ENCODE measurements at places on chromosomes 13 and 19.

DNA sequence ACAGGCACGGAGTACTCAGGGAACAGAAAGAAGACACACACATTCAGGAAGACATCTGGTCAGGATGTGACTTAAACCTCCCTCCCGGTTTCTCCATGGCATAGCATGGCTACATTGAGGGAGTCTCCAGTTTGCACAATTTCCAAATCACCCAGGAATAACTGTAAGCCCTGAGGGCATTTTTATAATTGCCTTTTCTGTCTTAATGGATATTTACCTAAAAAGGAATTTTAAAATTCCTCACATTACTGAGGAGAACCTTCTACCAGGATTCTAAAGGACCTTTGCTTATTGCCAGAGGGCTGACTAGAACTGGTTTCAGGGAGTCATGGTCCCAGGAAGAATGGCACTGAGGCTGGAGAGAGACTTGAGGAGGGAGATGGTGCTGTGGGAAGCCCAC, 21.4 kb downstream of the PEG3 start:
- DNase-seq: no peak

GRCh38 chr19:41748012-41748411, 7.3 kb upstream of the CEACAM6 start:
- DNase-seq: no peak

- no peak for DNase-seq
Measured at GRCh38 chr13:53197424-53197823, 168.8 kb downstream of the OLFM4 start.

DNA sequence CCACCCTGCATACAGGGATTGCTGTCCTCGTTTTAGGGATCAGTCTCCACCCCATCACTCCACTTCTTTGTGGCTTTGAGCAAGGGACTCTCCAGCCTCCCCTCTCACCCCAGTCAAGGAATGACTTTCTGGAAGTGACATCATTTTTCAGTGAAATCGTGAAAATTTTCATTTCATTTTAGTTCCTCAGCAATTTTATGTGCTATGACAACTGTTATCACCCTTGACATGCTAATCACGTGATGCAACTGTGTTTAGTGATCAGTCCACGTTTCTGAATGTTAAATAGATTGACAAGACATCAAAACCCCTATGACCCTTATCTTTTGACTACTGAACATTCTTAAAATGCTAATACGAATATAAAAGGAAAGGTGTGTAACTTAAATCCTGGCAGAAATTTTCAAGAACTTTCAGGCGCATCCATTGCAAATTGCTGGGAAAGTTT, 8.0 kb downstream of the C19orf81 start:
- DNase-seq: no peak

DNA sequence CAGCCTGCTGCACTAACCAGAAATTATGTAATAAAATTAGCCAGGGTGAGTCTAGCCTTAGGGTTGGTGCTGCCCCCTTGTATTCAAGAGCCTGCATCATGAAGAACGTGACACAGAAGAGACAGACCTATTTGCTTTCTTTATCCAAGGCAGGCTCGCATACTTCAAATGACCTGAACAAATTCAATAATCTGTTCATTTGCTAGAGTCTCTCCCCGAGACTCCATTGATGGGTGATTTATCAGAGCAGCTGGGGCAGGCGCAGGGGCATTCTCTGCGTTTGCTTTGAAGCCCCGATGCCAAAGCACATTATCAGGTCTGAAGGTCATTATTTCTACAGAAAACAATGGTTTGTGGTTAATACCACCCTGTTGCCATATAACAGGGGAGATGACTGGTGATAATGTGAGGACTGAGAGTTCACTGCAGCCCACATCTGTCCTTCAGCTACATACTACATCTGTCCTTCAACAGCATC, 520.3 kb downstream of the DIAPH3 start:
- DNase-seq: no peak

DNA sequence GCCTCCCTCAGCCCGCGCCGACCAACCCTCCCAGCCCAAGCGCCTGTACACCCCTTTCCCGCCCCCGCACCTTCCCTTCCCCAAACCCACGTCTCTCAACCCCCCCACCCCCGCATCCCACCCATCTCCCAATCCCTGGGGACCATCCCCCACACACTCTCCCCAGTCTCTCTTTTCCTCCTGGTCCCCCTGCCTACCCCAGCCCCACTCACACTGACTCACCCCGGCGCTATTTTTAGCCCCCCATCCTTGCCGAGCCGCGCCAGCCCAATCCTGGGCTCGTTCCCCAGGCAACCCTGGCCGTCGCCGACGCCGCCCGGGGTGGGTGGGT, 11.7 kb downstream of the CIC start:
- no peak for DNase-seq

DNA sequence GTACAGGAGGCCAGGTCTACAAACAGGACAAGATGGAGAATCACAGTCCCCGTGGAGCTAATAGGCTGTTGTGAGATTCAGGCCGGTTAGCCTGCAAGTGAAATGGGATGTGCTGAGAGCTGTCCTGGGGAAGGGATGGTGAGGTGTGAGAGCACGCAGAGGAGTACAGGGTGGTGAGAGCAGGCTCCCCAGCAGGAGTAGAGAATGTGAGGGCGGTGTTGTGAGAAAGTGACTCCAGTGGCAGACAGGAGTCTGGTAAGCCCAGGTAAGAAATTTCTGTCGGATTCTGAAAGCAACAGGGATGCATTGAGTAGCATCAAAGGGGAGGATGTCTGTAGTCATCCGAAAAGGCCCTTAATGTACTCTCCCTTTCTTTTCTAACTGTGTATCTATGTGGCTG, 50.7 kb upstream of the GPR183 start:
- no peak for DNase-seq

DNA sequence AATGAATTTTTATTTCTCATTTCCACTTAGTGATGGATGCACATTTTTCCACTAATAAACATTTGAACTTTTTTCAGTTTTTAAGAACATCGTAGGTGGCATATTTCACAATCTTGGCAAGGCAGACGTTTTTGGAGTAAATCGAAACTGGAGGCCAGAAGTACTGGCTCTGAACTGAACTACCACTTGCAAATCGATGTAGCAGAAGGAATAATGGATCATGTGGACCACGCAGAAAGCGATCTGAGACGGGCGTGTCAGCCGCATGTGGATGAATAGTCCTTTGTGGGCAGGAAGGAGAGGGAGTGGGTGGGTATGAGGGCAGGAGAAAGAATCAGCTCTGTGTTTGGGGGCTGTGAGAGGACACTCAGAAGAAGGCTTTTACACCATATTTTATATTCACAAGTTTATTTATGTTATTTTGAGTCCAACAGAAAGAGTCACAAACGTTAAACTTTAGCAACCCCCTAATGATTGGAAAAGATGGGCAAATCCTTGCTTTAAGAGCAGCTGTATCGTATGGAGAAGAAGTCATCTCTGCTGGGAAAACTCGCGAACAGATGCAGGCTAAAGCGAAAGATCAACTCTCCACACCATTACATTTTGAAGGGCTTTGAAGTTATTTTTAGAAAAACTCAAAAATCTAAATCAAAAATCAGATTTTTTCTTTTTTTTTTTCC, 90.5 kb downstream of the COL4A2 start:
- no peak for DNase-seq

- DNase-seq: no peak
Measured at GRCh38 chr19:50293263-50294004, 35.7 kb downstream of the KCNC3 start.

DNA sequence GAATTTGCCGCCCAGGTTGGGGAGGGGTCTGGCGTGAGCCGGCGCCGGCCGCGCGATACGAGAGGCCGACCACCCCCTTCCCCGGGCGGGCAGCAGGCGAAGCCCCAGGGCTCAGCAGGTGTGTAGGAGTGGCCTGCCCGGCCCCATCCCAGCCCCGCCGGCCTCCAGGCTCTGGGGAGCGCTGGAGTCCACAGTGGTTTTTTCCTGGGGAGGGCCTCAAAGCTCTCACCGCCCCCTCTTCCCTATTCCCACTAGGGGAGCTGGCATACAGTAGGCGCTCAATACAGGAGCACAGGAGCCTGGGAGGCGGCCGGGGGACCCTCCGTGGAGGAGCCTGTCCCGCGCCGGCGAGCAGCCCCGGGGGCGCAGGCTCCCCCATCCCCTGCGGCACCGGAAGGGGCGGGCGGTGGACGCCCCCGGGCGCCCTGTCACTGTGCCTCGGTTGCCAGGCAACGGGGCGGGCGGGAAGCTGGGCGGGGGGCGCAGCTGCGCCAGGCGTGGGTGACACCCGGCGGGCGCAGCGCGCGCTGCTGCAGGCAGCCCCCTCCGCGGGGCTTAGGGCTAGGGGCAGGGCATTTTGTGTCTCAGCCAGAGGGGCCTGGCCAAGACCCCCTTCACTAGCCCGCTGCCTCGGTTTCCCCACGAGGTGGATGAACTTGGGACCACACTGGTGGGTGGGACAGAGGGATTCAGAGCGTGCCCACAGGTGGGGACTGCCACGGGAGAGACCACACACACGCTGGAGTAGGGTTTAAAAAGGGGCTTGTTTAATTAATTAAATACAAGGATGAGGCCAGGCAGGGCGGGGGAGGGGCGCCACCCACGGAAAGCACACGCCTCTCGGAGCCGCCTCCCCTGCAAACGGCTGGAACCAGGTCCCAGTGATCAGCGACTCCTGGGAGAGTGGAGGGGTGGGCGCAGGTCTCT, 3.6 kb upstream of the REXO1 start:
- no peak for DNase-seq

DNA sequence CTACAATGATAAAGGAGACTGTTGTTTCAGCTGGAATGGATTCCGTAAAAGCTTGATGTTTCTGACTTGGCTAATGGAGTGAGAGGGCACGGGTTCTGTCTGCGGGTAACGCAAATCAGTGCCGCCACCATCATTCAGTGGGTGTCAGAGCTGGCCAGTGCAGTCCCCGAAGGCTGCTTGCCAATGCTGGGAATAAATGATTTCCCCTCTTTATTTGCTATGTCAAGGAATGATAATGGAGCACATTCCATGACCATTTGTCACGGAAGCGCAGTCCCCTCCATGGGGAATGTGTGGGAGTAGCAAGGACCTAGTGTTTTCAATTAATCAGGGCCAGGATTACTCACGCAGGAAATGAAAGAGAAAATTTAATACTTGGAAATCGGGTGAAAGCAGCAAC, 899.3 kb downstream of the UQCRFS1 start:
- DNase-seq: peak; percentile 72

- no peak for DNase-seq
Measured at GRCh38 chr19:1871630-1872029, 8.3 kb upstream of the KLF16 start.

GRCh38 chr13:46168783-46169182, 13.2 kb downstream of the LCP1 start:
- DNase-seq: no peak

DNA sequence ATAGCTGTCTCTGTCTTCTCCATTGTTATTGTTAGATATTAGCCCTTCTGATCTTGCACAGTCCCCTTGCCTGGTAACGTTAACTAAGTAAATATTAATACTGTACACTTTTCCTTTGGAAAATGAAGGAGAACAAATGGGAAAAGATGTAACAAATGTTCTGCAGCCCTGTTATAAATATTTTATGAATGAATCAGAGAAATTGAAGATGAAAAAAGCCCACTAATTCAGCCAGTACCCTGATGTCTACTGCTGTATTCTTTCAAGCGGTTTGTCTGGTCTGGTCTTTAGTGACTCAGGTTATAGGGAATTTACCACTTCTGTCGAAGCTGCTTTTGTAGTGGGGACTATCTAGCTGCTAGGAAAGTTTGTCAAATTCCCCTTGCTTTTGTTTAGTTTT, 121.0 kb downstream of the COG6 start:
- peak; percentile 22 for DNase-seq

- no peak for DNase-seq
Measured at GRCh38 chr13:26759249-26759906, 1.2 kb downstream of the GPR12 start.

GRCh38 chr19:15253061-15253460, 20.8 kb upstream of the EPHX3 start:
- no peak for DNase-seq

GRCh38 chr19:20247016-20247683, 80.1 kb downstream of the ZNF486 start:
- no peak for DNase-seq

GRCh38 chr13:43512221-43512620, 274.6 kb downstream of the ENOX1 start:
- no peak for DNase-seq

GRCh38 chr13:36105726-36106125, 25.5 kb downstream of the DCLK1 start:
- DNase-seq: no peak

DNA sequence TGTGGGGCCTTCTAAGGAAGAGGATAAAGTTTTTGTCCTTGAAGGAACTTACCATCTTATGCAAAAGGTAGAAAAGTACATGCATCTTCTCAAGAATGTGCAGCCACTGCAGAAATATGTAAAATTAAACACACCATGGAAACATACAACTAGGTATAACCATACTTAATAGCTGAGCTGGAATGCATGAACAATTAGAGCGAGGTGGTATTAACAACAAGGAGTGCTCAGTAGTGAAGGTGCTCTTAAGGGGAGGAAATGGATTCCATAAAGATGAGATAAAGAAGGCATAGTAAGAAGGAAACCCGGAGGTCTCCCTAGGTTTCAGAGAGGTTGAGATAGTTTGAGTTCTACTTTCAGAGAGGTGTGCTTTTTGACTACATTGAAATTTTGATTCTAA, 415.9 kb downstream of the NDFIP2 start:
- DNase-seq: no peak

DNA sequence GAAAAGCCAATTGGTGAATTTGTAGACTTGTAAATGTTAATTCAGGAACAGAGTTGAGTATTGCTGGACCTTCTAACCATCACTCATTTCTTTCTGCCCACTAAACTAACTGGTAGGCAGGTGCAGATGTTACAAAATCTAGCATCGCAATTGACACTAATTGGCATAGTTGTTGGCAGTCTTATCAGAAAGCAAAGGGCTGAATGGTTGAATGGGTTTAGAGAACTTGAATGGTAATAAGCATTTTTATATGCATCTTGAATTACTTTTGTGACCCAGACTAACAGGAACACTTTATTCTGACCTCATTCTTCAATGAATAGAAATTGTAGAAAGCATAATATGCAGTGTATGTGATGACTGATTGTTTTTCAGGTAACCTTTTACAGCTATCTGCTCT, 189.1 kb downstream of the GGACT start:
- DNase-seq: no peak

DNA sequence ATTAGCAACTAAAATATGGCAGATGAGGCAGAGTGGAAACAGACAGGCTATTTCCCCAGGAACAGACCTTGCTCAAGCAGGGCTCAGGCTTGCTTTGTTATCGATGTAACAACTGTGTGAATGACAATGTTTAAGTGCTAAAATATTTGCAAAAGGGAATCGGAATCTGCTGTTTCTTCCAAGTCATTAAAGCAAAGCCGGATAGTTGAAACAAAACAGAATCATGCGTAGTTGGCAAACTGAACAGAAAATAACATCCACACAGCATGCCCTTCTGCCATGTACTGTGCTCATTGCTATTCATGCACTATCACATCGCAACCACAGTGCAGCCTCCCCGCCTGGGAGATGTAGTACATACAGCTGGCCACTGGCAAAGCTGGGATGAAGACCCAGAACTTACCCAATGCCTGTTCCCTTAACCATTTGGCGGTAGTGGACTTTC, 799.1 kb downstream of the DIAPH3 start:
- DNase-seq: no peak

DNA sequence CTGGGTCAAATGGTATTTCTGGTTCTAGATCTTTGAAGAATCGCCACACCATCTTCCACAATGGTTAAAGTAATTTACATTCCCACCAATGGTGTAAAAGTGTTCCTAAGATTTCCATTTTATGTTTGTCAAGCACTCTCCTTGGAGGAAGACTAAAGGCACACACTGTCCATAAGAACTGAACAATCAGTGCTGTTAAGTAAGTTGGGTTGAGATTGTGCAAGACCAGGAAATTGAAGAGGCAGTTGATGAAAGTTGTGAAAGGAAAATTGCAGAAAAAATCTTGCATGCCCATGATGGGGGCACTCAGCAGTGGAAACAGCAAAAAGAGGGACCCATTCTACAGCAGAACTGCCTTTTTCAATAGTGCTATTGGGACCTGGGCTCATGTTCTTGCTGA, 323.6 kb downstream of the DLEU7 start:
- no peak for DNase-seq

Measured in GM04503 (cell line).